ENCODE measurements at places on chromosomes 1 and 21. TPM values are rescaled to one million over a fixed set of nuclear protein-coding genes. Genes with fewer than 3 reads are reported as not detected.

The RAB3B gene
- total RNA-seq, result under 0.01 TPM

The HJV gene
- not detected for total RNA-seq

The ZMYM4 gene
- 33.8 TPM for total RNA-seq

The TRAF5 gene
- total RNA-seq, result 4.3 TPM

The PRAMEF17 gene
- total RNA-seq, result not detected

The VHLL gene
- 0.57 TPM for total RNA-seq

The KCND3 gene
- 2.4 TPM for total RNA-seq

The IPO9 gene
- total RNA-seq, result 17.2 TPM

The COL6A2 gene
- total RNA-seq, result 328 TPM

The LMOD1 gene
- 64.3 TPM for total RNA-seq

The FCRL1 gene
- total RNA-seq, result not detected

The TEKT2 gene
- total RNA-seq, result not detected

The EFNA4 gene
- total RNA-seq, result 13.2 TPM

The FMO4 gene
- total RNA-seq, result 1.3 TPM

The CTSK gene
- total RNA-seq, result 3.0 TPM

The NTMT2 gene
- not detected for total RNA-seq

The PPM1J gene
- 4.8 TPM for total RNA-seq

The PLPPR4 gene
- total RNA-seq, result 0.57 TPM

The TNNT2 gene
- total RNA-seq, result 1.8 TPM

The DYRK3 gene
- 3.6 TPM for total RNA-seq

The ETV3L gene
- total RNA-seq, result not detected

Measured in esophagus squamous epithelium (tissue), 5 donors.